A549 treated with ZK216348 at 1 μM for 4 hours (cell line): ENCODE measurements at places on chromosomes 11 and 22. TPM values are rescaled to one million over a fixed set of nuclear protein-coding genes. Genes with fewer than 3 reads are reported as not detected.

A4GALT gene
- 12.2 to 25.9 TPM (median 19.6 TPM) in 5 replicates for total RNA-seq

NPAS4 gene
- total RNA-seq = not detected in 5 replicates

SPDYC gene
- not detected in 5 replicates for total RNA-seq

KREMEN1 gene
- 2.6 to 5.4 TPM (median 4.2 TPM) in 5 replicates for total RNA-seq

OR51I1 gene
- not detected in 5 replicates for total RNA-seq

NLRP10 gene
- not detected in 5 replicates for total RNA-seq

YWHAH gene
- total RNA-seq = 132 to 165 TPM (median 155 TPM) in 5 replicates

MRGPRF gene
- total RNA-seq = 0.06 to 0.09 TPM in 2 of 5 replicates, not detected in the others

DLG2 gene
- 0.15 to 0.26 TPM (median 0.20 TPM) in 5 replicates for total RNA-seq

SLC5A1 gene
- 0.06 TPM in 1 of 5 replicates, not detected in the others for total RNA-seq

OR4A5 gene
- not detected in 5 replicates for total RNA-seq

FAM180B gene
- 0.33 TPM in 1 of 5 replicates, not detected in the others for total RNA-seq

KBTBD3 gene
- total RNA-seq = 1.0 to 3.9 TPM (median 2.0 TPM) in 5 replicates

ACR gene
- 0.19 to 0.54 TPM in 2 of 5 replicates, not detected in the others for total RNA-seq

CRYAB gene
- 6.4 to 15.9 TPM (median 9.5 TPM) in 5 replicates for total RNA-seq

OR8B12 gene
- total RNA-seq = not detected in 5 replicates

TRPC6 gene
- total RNA-seq = 0.66 to 1.1 TPM (median 0.76 TPM) in 5 replicates

OR6T1 gene
- total RNA-seq = not detected in 5 replicates

CHRM1 gene
- 0.05 TPM in 1 of 5 replicates, not detected in the others for total RNA-seq

MAJIN gene
- not detected in 5 replicates for total RNA-seq

PPARA gene
- 0.77 to 1.5 TPM (median 1.4 TPM) in 5 replicates for total RNA-seq

CNGA4 gene
- total RNA-seq = 0.12 TPM in 2 of 5 replicates, not detected in the others

CTTN gene
- 198 to 227 TPM (median 221 TPM) in 5 replicates for total RNA-seq

OLFML1 gene
- not detected in 5 replicates for total RNA-seq

CABP2 gene
- total RNA-seq = not detected in 5 replicates

OR52H1 gene
- total RNA-seq = not detected in 5 replicates

OOSP3 gene
- not detected in 5 replicates for total RNA-seq

TMEM191B gene
- 0.60 to 2.6 TPM (median 1.0 TPM) in 4 of 5 replicates, not detected in the other for total RNA-seq

OR52A1 gene
- not detected in 5 replicates for total RNA-seq

CACNA1I gene
- 0.02 to 0.06 TPM (median 0.03 TPM) in 4 of 5 replicates, not detected in the other for total RNA-seq

TSSK2 gene
- not detected in 5 replicates for total RNA-seq

DNAJB13 gene
- 0.22 to 1.4 TPM (median 0.53 TPM) in 5 replicates for total RNA-seq

SERPING1 gene
- 0.21 to 0.85 TPM (median 0.42 TPM) in 5 replicates for total RNA-seq

PRR5 gene
- 6.9 to 18.8 TPM (median 18.2 TPM) in 5 replicates for total RNA-seq

C1QTNF5 gene
- total RNA-seq = not detected in 5 replicates

DKK3 gene
- total RNA-seq = 15.4 to 22.3 TPM (median 18.2 TPM) in 5 replicates

ESAM gene
- 7.8 to 14.2 TPM (median 12.0 TPM) in 5 replicates for total RNA-seq

DEUP1 gene
- total RNA-seq = not detected in 5 replicates

PTGDR2 gene
- 0.06 to 0.09 TPM in 2 of 5 replicates, not detected in the others for total RNA-seq

RAB38 gene
- 0.73 to 1.7 TPM (median 1.0 TPM) in 5 replicates for total RNA-seq

TMEM126B gene
- 44.3 to 78.2 TPM (median 51.1 TPM) in 5 replicates for total RNA-seq

RFPL3 gene
- total RNA-seq = not detected in 5 replicates

GSTT2 gene
- total RNA-seq = not detected in 5 replicates

PLEKHA7 gene
- 27.7 to 41.4 TPM (median 37.2 TPM) in 5 replicates for total RNA-seq

CTR9 gene
- total RNA-seq = 21.0 to 34.2 TPM (median 26.3 TPM) in 5 replicates

GPHA2 gene
- total RNA-seq = not detected in 5 replicates

OR51B2 gene
- total RNA-seq = not detected in 5 replicates

MYRF gene
- total RNA-seq = 11.2 to 24.6 TPM (median 20.8 TPM) in 5 replicates

OR6A2 gene
- total RNA-seq = not detected in 5 replicates

NXPE2 gene
- total RNA-seq = not detected in 5 replicates

LRRC4C gene
- total RNA-seq = not detected in 5 replicates

KRTAP5-1 gene
- total RNA-seq = not detected in 5 replicates

TMEM121B gene
- total RNA-seq = 0.05 to 0.21 TPM (median 0.12 TPM) in 5 replicates

UPK2 gene
- 0.37 to 1.5 TPM (median 0.67 TPM) in 5 replicates for total RNA-seq
